ENCODE measurements at places on chromosomes 5 and 9. TPM values are rescaled to one million over a fixed set of nuclear protein-coding genes. Genes with fewer than 3 reads are reported as not detected.

- no peaks in the 10 kb centered on the region for H3K4me1 ChIP-seq
- no peaks in the 10 kb centered on the region for H3K27me3 ChIP-seq
- no peak for DNase-seq
- no peak overlapping the region for H3K27ac ChIP-seq
- H3K4me3 ChIP-seq, result no peak overlapping the region
Observed at GRCh38 chr5:88718736-88719135, 164.2 kb downstream of the MEF2C start.

SUSD3 gene
- 9.1 TPM for total RNA-seq

DNA sequence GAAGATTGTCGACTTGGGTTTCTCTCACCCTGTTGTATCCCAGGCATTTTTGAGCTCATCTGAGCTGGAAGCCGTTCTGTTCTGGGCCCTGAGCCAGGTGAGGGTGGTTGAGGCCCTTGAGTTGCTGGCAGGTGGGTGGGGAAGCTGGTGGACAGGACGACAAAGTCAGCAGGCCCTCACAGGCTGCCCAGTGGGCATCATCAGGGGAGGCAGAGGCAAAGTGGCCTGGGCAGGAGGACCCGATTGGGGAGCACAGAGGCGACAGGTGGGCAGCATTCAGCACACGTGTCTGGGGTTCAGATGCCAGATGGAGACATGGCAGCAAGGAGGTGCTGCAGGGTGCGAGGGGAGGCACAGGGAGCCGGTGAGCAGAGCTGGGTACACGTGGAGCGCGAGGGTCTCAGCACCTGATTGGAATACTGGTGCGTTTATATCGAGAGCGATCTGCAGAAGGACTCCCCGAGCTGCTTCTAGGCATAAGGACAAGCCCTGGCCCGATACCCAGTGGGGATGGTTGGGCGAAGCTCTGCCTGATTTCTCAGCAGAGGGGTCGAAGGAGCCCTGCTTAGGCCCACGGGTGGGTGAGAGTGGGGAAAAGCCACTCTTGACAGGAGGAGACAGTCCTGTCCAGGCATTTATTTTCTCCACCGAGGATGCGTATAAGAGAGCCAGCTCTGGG, 49.0 kb upstream of the SUSD3 start:
- no peak overlapping the region for H3K27ac ChIP-seq
- peaks cover 2% of the 10 kb centered on the region for H3K4me1 ChIP-seq
- H3K4me3 ChIP-seq, result no peak overlapping the region
- no peak for DNase-seq
- no peaks in the 10 kb centered on the region for H3K27me3 ChIP-seq

- no peak for DNase-seq
- H3K27me3 ChIP-seq, result no peaks in the 10 kb centered on the region
- peak overlapping the region; percentile 56 for H3K4me3 ChIP-seq
- H3K27ac ChIP-seq, result peak overlapping the region; percentile 93
- H3K4me1 ChIP-seq, result peaks cover 95% of the 10 kb centered on the region
Observed at GRCh38 chr9:33295571-33295970, 5.3 kb downstream of the NFX1 start.

DNA sequence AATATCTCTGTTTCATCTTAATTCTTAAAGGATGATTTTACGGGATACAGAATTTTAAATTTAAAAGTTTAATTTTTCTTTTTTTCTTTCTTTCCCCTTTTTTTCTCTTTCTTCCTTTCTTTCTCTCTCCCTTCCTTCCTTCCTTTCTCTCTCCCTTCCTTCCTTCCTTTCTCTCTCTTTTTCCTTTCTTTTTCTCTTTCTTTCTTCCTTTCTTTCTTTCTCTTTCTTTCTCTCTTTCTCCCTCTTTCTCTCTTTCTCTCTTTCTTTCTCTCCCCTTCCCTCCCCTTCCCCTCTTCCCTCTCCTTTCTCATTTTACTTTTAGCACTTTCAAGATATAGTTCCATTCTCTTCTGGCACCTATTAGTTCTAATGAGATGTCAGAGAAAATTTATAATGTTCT, 61.4 kb upstream of the ADRB2 start:
- H3K27ac ChIP-seq, result no peak overlapping the region
- no peaks in the 10 kb centered on the region for H3K36me3 ChIP-seq
- no peak overlapping the region for H3K4me3 ChIP-seq
- no peaks in the 10 kb centered on the region for H3K27me3 ChIP-seq
